ENCODE measurements at places on chromosomes 3 and 15. TPM values are rescaled to one million over a fixed set of nuclear protein-coding genes. Genes with fewer than 3 reads are reported as not detected.

Gene KLHL40
- not detected for total RNA-seq

Gene FBXO40
- 1.5 TPM for total RNA-seq

Gene KBTBD13
- total RNA-seq: 0.37 TPM

Gene MORC1
- total RNA-seq: not detected

Gene GOLGA6L7
- total RNA-seq: not detected

Gene INKA1
- 5.6 TPM for total RNA-seq

Gene SCG5
- 5.6 TPM for total RNA-seq

Gene GPR149
- not detected for total RNA-seq

Gene FHIT
- total RNA-seq: 9.2 TPM

Gene GLT8D1
- 55.9 TPM for total RNA-seq

Gene SAMMSON
- total RNA-seq: 0.28 TPM

Gene ARL13B
- 14.0 TPM for total RNA-seq

Gene TMEM45A
- 75.3 TPM for total RNA-seq

Gene PLD1
- total RNA-seq: 30.9 TPM

Gene PLA2G4E
- not detected for total RNA-seq

Gene FEZF2
- not detected for total RNA-seq

Gene ZIC4
- 1.8 TPM for total RNA-seq

Gene PXYLP1
- 13.8 TPM for total RNA-seq

Gene C2CD4A
- total RNA-seq: not detected

Gene PARP9
- 29.8 TPM for total RNA-seq

Gene GOLGA8S
- 0.60 TPM for total RNA-seq

Gene ALS2CL
- 12.1 TPM for total RNA-seq

Gene TUSC7
- total RNA-seq: not detected

Gene IQCF5
- not detected for total RNA-seq

All from posterior vena cava (tissue), 2 donors.